Colonic mucosa (tissue), 4 donors: ENCODE measurements at places on chromosomes 4 and X. TPM values are rescaled to one million over a fixed set of nuclear protein-coding genes. Genes with fewer than 3 reads are reported as not detected.

Gene KIAA1210
- not detected for total RNA-seq

Gene TMPRSS11A
- not detected for total RNA-seq

Gene PLK4
- total RNA-seq = 8.8 TPM

Gene SOX3
- not detected for total RNA-seq

Gene EFHC2
- 2.0 TPM for total RNA-seq

Gene NUDT10
- total RNA-seq = 0.32 TPM

Gene TLR6
- 2.2 TPM for total RNA-seq

Gene DCUN1D4
- 36.0 TPM for total RNA-seq

Gene CFAP99
- 0.32 TPM for total RNA-seq

Gene BST1
- 9.2 TPM for total RNA-seq

Gene CTAG1A
- not detected for total RNA-seq

Gene CXCL6
- 0.32 TPM for total RNA-seq

Gene TEX13B
- total RNA-seq = not detected

Gene FAM241A
- total RNA-seq = 1.9 TPM

Gene EVC
- total RNA-seq = 1.1 TPM

Gene MMRN1
- total RNA-seq = 6.7 TPM

Gene MAGIX
- 4.3 TPM for total RNA-seq

Gene PIGA
- total RNA-seq = 15.3 TPM

Gene DRD5
- total RNA-seq = 0.13 TPM

Gene HPGD
- total RNA-seq = 62.3 TPM

Gene MAOA
- total RNA-seq = 349 TPM

Gene XAGE2
- not detected for total RNA-seq

Gene SUPT20HL2
- not detected for total RNA-seq

Gene SMIM31
- 21.0 TPM for total RNA-seq

Gene GK2
- total RNA-seq = not detected

Gene GPR143
- 0.62 TPM for total RNA-seq

Gene TLR8
- total RNA-seq = 1.6 TPM

Gene CT47A1
- not detected for total RNA-seq

Gene GAGE12F
- total RNA-seq = not detected

Gene FAM9B
- not detected for total RNA-seq

Gene HTR2C
- not detected for total RNA-seq

Gene BCORL1
- 8.3 TPM for total RNA-seq

Gene CXorf49
- not detected for total RNA-seq

Gene STATH
- total RNA-seq = not detected

Gene NDUFC1
- 82.1 TPM for total RNA-seq

Gene ELK1
- 26.7 TPM for total RNA-seq

Gene VEGFD
- total RNA-seq = 2.5 TPM

Gene LPAR4
- 0.24 TPM for total RNA-seq

Gene RAI2
- total RNA-seq = 4.8 TPM

Gene CYP4V2
- 36.0 TPM for total RNA-seq

Gene AREG
- 13.4 TPM for total RNA-seq

Gene MAPK10
- 2.6 TPM for total RNA-seq

Gene OTC
- 10.2 TPM for total RNA-seq

Gene HPGDS
- total RNA-seq = 1.7 TPM

Gene ADH1C
- total RNA-seq = 240 TPM
